Prostate gland (tissue), 2 donors: ENCODE measurements at places on chromosomes 1 and 21.

DNA sequence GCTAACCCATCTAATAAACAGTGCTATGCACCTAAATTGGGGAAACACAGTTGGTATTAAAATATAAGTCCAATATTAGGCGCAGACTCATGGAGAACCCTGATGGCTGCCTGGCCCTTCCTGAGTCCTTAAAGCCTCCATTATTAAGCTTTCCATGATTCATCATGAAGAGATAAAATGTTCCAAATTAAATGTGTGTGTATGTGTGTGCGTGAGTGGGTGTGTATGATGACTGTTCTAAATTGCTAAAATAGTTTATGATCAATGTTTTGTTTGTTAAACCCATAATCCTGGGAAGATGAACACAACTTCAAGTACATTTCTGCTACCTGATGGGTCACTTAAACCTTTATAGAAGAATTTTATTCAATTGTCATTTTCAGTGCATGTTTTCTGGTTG is 6.3 kb upstream of the RBBP5 start:
- DNase-seq, result no peak

DNA sequence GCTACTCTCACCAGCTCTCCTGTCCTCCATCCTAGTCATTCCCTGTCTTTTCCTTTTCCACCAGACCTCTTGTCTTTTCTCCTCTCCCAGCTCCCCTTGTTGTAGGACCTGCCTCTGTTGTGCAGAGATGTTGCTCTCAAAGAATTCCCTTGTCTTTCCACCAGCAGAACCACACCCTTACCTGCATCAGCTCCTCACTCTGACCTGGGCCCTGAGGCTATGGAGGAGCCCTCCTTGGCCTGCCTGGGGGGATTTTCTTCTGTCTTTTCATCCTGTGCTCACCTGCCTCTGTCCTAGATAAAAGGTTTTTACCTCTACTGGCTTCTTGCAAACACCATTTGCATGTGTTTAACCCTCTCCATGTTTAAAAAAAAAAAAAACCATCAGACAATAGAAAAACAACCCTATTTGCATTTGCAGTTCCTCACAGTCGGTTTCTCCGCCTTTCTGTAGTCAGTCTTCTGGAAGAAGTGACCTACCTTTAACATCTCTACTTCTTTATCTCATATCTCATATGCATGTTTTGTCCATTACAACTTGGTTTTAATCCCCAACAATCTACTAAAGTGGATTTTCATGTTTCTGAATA is 12.1 kb downstream of the FCRL5 start:
- DNase-seq, result no peak

DNA sequence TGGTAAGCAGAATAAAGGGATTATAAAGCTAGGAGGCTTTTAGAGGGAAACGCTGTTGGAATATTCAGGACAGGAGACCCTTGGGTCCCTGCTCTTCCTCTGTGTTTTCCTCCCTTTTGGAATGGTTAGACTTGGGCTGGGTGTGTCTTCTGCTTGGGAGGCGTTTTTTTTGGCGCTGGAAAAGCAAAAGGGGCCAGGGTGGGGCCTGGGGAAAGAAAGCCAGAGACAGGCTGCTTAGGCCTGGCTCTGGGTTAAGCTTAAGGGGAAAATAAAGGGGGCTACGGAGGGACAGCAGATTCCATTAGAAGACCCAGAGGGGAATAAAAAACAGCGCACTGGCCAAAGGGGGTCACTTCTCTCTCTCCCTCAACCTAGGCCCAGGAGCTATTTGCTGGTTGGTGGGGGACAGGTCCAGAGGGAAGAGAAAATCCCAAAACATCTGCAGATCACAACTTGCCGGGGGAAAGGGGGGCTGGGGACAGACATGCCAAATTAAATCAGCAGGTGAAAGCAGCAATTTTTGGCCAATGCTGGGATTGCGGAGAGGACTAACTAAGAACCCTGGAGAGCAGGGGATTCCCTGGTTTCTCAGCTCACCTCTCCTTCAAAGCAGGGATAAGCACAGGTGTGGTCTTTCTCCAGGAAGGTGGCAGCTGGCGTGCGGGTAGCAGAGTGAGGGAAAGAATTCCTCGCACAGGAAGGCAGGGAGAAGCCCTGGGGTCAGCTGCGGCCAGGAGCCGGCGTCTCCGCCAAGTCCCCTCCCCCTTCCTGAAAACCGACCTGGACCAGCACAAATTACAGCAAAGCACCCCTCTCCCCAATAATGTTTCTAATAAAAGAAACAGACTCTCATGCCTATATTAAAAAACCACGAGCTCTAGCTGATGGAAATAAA is 82.2 kb upstream of the AK4 start:
- DNase-seq, result peak; percentile 45

GRCh38 chr1:31064111-31064717 is 1.3 kb downstream of the PUM1 start:
- DNase-seq, result no peak

GRCh38 chr21:39650801-39651200 is 38.1 kb downstream of the B3GALT5 start:
- no peak for DNase-seq
